ENCODE measurements at places on chromosomes 11 and 22.

DNA sequence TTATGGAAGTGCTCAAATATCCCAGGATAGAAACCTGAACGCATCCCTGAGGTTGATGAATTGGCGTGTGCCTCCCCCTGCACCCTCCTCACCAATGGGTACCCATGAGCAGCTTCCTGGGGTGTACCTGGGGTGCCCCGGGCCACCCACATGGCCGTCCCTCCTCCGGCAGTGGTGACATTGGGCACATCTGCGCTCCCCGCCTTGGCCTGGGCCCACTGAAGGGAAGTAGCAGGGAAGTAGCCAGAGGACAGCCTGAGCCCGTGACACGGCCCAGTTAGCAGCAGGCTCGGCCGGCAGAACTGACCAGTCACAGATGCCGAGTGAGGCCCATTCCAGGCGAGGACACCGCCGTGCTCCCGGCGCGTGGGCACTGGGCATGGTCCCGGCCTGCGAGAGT, 16.7 kb downstream of the MRPL23 start:
- DNase-seq: no peak

DNA sequence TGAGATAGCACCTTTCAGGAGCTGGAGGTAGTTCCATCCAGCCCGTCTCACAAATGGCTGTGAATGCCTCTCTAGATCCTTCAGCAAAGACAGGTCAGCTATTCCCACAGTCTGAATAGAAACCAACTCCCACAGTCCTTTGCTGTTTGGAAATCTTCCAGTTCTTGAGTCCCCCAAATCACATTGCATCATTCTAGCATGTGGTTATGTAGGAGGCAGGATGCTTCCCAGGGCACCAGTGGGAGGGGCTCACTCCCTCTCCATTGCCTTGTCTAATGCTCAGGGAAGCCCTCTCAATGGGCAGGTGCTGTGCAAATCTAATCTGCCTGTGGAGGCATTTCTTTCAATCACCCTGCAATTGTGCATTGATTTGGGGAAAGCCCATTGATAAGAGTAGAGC, 14.6 kb downstream of the NAV2 start:
- DNase-seq: no peak

- DNase-seq: no peak
These were observed 1.1 kb downstream of the MUC5AC start for GRCh38 chr11:1158681-1159487.

DNA sequence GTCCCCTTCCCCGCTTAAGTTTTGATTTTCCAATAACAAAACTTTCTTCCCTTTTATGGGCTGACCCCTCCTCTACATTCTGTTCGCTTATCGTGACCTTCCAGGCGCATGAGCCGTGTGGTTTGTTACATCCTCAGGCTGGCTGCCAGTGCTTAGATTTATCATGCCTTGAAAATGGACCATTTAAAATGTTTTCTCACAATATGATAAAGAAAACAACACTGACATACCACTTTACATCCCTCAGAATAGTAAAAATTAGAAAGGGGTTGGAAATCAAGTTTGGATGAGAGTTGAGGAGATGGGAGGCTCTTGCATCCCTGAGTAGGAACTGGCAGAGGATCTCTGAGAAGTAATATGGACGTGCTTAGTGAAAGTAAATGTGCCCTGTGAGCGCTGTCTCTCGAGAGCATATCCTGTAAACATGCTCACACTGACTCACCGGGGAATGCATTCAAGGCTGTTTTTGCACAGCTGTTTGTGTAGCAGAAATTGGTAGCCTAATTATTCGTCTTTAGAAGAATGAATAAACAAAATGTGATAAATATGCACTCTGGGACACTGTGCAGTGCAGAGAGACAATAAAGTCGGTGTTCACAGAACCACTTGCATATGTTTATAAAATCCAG, 17.1 kb upstream of the TOLLIP start:
- DNase-seq: no peak

DNA sequence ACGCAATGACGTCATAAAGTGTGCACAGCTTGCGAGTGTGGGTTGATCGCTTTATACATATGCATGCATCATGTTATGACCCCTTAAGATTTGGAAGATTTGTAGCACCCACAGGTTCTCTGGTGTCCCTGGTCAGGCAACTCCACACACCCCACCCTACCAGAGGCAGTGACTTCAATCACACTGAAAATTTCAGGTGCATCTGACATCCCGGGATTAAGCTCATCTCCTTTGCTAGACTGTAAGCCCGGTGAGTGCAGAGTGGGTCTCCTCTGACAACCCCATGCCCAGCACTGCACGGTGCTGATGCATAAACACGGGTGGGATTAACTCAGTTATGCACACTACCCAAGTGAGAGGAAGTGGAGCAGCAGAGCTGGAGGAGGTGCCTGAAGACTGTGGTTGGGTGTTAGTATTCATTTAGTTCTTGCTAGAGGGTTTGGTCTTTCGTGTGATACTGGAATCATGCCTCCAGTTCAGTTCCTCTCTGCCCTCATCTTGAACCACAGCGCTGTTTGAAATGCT, 6.5 kb downstream of the ARSA start:
- DNase-seq: no peak

DNA sequence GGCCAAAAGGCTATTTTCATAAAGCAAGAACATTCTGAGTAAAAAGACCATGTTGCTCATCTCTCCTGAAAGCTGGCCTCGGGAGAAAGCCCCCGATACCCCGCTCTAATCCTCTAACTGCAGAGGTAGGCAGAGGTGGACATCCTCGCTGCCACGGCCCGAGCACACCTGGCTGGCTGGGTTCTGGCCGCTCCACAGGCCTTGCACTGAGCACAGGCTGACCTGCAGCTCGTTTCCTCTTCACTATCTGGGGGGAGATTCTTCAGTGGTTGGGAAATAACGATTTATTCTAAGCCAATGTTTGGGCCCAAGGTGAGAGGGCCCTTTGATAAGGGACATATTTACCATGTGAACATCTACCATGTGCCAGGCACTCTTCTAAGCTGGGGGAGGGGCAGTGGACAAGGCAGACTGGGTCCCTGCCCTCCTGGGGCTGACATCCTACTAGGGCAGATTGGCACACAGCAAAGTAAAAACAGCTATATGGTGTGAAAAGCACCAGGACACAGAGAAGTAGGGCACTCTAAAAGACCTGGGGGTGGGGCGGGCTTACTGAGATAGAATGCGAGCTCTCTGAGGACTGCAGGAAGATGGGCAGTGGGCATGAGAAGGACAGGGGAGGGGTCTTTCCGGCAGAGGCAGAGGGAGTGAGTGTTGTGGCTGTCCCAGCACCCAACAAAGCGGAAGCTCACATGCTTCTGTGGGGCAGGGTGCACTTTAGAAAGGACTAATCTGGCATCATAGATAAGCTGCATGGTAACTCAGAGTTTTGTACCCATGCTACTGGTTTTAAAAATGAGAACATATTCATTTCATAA, 65.5 kb upstream of the ARFGAP3 start:
- no peak for DNase-seq

GRCh38 chr11:1194977-1195681, 27.7 kb upstream of the MUC5B start:
- no peak for DNase-seq

- DNase-seq: no peak
These were observed 18.5 kb downstream of the SLC35F2 start for GRCh38 chr11:107840129-107840484.

DNA sequence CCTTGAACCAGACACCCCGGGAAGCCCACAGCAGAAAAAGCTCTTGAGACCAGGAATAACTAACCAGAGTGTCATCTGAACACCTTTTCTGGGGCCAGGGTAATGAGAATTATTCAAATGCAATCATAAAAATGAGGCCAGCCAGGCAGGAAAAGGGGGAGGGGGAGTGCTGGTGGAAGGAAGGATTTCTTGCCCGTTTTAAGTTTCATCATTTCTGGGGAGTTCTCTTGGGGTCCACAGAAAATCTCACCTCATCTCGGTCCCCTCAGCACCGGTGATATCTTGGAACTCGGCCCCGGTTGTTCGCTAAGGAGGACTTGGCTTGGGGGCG, 495 bp upstream of the PKNOX2 start:
- DNase-seq: no peak

GRCh38 chr11:92752122-92752521, 217.3 kb upstream of the MTNR1B start:
- no peak for DNase-seq

DNA sequence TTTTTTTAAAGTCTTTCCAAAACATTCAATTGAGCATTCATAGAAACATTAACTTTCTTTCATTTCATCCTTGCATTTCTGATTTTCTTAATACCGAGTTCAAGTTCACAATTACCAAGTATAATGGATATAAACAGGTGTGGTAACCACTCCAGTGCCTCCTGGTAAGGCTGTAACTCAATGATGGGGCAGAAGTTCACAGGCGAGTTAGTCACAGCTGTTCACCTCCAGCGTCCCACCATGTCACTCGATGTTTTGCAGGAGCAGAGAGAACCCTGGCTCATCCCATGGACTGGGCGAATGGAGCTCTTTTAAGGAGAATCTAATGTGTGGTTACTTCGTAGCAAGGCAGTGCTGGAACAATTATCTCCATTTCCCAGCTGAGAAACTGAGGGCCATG, 94.4 kb upstream of the ALX4 start:
- DNase-seq: no peak

All from stimulated activated CD8-positive, alpha-beta memory T cell treated with anti-CD3 and anti-CD28 coated beads, Interleukin-15, amount 100 ng/mL, for 48 hours (primary cell).